ENCODE measurements at places on chromosomes 2 and 18. TPM values are rescaled to one million over a fixed set of nuclear protein-coding genes. Genes with fewer than 3 reads are reported as not detected.

Gene REG3G
- total RNA-seq = not detected

Gene HRH4
- 0.42 TPM for total RNA-seq

Gene AQP4
- not detected for total RNA-seq

Gene FAM110C
- total RNA-seq = 0.52 TPM

Gene SERPINB7
- total RNA-seq = not detected

Gene NOSTRIN
- 2.0 TPM for total RNA-seq

Gene RTKN
- total RNA-seq = 0.31 TPM
